BJ (cell line): ENCODE measurements at places on chromosomes 11 and 22. TPM values are rescaled to one million over a fixed set of nuclear protein-coding genes. Genes with fewer than 3 reads are reported as not detected.

DNA sequence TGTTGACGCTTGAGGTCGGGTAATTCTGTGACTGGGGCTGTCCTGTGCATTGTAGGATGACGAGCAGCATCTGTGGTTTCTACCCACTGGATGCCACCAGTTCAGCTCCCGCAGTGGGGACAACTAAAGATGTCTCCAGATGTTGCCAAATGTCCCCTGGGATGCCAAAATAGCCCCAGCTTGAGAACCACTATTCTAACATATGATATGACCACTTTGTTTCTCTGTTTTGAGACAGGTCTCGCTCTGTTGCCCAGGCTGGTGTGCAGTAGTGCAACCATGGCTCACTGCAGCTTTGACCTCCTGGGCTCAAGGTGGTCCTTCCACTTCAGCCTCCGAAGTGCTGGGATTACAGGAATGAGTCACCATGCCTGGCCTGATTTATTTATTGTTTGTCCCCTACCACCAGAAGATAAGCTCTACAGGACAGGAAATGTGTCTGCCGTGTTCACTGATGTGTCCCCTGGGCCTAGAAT lies 4.4 kb upstream of the MEN1 start:
- no peak for DNase-seq

DNA sequence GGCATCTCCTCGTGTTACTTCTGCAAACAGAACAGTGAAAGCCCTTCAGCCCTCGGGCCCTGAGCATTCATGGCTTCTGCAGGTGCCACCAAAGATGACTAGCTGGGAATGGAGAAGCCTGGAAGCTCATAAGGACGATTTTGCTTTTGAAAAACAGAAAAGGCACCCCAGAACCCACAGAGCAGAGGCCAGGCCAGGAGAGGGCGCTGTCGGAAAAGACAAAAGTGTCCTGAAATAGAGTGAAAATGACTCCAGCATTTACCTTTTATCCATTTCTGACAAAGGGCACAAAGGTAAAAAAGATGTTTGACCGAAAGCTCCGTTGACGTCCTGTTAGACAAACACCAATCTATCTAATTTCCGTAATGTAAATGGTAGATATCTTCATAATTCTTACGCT lies 37.6 kb downstream of the ZNF195 start:
- DNase-seq: no peak

DNA sequence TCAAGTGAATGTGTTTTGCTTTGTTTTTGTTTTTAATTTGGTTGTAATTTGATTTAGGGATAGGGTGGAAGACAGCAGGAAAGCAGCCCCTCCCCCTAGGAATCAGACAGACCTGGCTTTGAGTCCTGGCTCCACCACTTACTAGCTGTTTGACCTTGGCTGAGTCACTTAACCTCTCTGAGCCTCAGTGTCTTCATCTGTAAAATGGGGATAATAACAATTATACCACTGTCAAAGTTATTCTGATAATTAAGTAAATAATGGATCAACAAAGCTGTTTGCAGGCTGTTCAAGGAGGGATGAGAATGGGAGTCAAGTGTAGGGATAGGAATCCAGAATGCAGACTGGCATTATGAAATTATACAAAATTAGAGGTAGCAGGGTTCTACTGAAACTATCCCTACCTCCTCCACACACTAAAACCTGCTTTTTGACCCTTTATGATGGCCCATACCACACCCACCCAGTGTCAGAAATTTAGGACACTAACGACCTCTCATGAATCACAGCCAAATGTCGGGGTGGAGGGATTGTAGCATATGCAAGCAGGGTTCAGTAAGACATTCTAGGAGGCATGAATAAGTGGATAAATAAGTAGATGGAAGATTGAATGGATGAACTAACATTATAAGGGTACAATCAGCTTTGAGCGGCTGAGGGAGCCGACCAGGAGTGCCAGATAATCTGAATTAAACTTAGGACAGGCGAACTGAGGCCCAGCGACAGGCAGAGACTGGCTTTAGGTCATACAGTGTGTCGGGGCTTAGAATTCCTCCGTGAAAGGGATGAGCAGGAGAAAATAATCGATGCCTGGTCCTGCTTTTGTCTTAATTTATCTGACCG lies 974 bp downstream of the ANAPC15 start:
- no peak for DNase-seq

DNA sequence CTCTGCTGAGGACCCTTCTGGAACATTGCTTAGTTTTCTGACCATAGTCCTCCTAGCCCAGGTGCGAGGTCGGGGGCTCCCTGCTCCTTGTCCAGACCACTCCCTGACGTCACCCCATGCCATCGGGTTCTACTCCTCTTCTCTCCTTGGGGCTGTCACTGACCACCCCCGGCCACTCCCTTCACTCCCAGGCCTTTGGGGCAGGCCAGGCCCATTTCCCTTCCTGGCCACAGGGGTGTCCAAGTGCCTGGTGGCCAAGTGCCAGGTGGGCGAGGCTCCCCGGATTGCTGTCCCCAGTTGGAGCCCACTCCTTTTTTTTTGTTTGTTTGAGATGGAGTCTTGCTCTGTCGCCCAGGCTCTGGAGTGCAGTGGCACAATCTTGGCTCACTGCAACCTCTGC lies 19.5 kb downstream of the MRGPRD start:
- DNase-seq: no peak

GRCh38 chr11:41996533-41996932 lies 537.1 kb upstream of the LRRC4C start:
- no peak for DNase-seq

The RRP8 gene
- polyA plus RNA-seq: 9.9 and 14.4 TPM in 2 replicates

The LRRN4CL gene
- polyA plus RNA-seq: 2.6 and 2.9 TPM in 2 replicates

The FGF19 gene
- polyA plus RNA-seq: not detected in 2 replicates
